ENCODE measurements at places on chromosomes 7 and 10.

GRCh38 chr7:74000489-74001149, 27.4 kb upstream of the ELN start:
- no peak for DNase-seq

GRCh38 chr10:78229489-78229888, 195.8 kb downstream of the RPS24 start:
- DNase-seq: no peak

- DNase-seq: no peak
Observed at GRCh38 chr10:132938472-132939339, 3.7 kb downstream of the CFAP46 start.

DNA sequence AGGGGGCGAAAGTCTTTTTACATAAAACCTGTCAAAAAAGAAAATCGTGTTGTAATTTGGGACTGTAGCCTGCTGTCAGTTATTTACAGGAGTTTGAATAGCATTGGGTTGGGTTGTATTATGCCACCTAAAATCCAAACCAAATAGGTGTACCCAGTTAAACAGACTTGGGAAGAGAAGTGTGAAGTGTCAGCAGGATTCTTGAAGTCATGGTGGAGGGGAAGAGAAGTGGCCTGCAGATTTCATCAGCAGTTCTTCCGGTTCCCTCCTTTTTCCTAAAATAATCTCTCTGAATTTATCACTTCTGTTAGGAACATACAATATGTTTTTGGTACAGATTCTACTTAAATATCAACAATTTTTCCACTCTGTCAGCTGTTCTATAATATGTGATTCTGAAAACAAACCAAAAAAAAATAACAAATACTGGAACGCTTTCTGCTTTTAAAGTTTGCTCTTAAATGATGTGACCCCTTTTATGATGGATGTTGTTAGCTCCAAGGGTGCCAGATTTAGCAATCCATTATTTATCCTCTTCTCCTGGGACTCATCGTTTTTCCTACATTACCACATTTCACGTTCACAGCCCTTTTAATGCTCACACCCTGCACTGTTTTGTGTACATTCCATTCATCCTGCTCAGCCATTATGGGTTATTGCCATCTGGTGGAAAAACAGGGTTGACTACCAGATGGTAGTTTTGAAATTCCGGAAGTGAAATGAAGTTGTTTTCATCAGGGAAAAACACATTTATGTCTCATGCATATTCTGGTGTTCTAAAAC, 18.7 kb upstream of the ARHGAP12 start:
- DNase-seq: no peak

- no peak for DNase-seq
Observed at GRCh38 chr10:1595726-1596125, 141.6 kb downstream of the ADARB2 start.

GRCh38 chr7:28956608-28957063, 1.5 kb downstream of the TRIL start:
- peak; percentile 3 for DNase-seq

DNA sequence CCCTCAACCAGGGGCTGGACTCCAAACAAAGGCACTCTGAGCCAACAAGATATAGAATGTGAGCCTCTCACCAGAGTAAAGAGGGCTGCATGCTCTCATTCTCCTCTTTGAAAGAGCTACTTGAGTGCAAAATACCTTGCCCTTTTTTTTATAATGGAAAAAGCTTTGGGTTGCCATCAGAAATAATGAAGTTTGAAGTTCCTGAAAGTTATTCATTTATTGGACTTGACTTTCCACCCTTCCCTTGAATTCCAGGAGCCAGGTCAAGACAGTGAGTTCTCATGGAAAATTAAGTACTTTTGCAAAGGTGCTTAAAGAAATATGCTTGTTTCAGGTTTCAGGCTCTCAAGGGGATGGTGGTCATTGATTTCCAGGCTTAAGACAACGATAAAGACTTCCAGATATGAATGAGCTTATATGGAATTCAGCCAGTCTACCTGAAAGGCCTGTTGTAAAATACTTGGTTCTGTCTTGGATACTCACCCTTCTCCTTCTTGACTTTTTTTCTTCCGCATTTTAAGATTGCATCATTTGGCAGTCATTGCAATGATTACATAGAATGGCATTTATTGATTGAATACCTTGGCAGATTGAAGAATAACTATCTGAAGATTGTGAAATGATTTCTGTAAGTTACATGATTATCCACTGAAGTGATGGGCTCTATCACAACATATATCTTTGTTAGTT, 696.4 kb downstream of the INHBA start:
- no peak for DNase-seq

DNA sequence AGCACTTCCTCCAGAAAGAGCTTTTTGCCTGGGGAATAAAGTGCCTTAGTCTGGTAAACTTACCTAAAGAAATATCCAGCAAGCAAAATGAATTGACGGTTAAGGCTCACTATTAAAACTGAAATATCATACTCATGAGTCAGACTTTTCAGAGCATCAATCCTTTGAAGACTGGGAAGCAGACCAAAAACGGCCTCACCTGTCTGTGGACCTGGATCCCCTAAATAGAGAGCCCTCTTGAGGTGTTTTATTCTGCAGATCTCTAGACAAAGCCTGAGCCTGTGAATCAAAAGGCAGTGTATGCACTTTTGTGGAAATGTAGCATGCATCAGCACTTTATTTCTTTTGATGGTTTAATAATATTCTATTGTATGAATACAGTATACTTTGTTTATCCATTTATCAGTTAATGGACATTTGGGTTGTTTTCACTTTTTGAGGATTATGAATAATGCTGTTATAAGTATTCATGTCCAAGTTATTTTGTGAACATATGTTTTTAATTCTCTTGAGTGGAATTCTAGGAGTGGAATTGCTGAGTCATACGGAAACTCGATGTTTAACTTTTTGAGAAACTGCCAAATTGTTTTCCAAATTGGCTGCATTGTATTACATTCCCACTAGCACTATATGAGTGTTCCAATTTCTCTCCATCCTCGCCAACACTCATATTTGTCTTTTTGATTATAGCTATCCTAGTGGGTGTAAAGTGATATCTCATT, 449.0 kb upstream of the IGFBP3 start:
- no peak for DNase-seq

- DNase-seq: no peak
Observed at GRCh38 chr10:100041306-100042002, 31.7 kb upstream of the DNMBP start.

- no peak for DNase-seq
Observed at GRCh38 chr10:88256013-88256680, 327.0 kb downstream of the RNLS start.

DNA sequence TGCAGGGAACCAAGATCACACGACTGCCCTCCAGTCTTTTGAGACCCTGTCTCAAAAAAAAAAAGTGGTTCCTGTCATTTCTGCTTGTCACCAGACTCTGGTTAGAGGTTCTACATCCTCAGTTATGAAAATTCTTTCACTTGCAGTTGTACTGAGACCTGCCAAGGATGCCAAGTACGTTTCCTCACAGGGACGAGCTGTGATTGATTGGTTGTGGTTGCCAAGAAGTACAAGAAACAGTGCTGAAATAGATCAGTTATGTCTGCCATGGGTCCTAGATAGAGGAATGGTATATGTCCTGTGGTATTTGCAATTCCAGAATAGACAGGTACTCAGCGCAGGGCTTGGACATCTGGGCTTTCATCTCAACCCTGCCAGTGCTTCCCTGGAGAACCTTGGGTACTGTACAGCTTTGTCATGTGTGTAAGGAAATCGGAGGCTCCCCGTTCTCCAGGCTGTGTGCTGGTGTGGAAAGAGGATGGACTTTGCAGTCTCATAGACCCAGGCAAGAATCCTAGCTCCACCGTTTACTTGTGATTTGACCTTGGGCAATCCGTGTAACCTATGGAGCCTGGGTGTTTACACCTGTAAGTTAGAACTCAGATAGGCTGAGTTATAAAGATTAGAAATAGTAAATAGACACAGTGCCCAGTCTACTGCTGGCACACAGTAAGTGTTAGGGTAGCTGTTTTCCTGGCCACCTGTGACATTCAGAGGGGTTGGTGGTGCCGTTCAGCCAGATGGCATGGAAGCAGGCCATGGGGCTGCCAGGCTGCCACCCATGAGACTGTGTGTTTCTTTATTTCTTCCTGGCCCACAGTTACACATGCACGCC, 53.0 kb downstream of the COL13A1 start:
- DNase-seq: no peak

- DNase-seq: no peak
Observed at GRCh38 chr10:122124808-122125207, 135.8 kb downstream of the TACC2 start.

GRCh38 chr10:117477211-117477947, 65.2 kb upstream of the EMX2 start:
- DNase-seq: no peak

- no peak for DNase-seq
Observed at GRCh38 chr7:138527746-138528223, 67.7 kb downstream of the TRIM24 start.

DNA sequence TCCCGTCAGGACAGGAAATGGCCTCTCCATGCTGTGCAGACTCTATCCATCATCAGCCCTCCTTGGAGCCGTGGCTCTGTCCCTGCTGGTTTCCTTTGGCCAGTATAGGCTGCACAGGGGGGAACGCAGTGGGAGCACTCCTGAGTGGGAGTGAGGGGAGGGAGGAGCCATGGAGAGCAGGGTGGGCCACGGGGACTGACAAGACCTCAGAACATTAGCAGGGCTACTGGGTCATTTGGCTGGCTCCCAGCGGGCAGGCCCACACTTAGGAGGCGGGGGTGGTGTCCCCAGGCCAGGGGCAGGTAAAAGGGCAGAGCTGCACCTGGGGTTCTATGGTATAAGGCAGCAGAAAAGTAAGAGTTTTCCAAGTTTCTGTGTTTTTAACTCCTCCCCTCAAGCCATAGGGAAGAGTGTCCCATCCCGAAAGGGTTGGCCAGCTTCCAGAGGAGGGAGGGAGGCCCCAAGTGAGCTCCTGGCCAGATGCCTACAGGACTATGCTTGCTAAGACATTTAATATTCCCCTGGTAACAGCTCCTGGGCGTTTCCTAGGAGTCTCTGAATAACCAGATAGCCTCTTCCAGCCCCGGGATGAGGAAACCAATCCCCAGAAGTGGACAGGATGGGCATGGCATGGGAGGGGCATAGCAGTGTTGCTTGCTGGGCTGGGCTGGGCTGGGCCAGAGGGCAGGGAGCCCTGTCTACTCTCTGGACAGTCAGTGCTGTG, 5.5 kb upstream of the OPN4 start:
- no peak for DNase-seq

GRCh38 chr7:50822706-50823105, 40.0 kb upstream of the GRB10 start:
- no peak for DNase-seq

- no peak for DNase-seq
Observed at GRCh38 chr7:94052398-94053180, 48.4 kb upstream of the BET1 start.

DNA sequence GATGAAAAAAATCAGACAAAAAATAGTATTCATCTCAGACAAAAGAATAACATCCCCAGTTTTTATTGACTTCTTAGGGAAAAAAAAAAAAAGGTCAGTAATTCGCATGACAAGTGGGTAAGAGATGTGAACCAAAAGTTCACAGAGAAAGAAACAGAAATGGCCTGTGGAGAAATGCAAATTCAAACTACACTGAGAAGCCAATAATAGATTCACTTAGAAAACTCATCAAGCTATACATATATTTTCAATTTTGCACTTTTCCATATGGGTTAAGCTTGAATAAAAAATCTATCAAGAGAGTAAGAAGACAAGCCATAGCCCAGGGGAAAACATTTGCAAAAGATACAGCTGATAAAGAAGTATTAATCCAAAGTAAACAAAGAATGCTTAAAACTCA, 28.0 kb downstream of the HERC4 start:
- DNase-seq: no peak

GRCh38 chr7:96598421-96598820, 111.2 kb downstream of the SEM1 start:
- no peak for DNase-seq

DNA sequence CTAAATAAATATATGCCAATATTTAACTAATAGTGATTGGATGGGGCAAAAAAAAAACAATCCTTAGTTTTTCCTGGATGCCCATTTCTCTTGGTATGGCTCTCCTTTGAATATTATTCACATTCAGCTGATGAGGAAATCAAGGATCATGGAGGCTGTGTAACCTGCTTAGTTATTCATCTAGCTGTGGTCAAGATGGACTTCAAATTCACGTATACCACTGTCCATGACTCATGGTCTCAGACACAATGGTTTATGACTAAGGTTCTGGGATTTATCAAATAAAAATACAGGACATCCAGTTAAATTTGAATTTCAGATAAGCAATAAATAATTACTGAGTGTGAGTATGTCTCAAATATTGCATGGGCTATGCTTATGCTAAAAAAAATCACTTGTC, 191.5 kb upstream of the CELF2 start:
- no peak for DNase-seq

DNA sequence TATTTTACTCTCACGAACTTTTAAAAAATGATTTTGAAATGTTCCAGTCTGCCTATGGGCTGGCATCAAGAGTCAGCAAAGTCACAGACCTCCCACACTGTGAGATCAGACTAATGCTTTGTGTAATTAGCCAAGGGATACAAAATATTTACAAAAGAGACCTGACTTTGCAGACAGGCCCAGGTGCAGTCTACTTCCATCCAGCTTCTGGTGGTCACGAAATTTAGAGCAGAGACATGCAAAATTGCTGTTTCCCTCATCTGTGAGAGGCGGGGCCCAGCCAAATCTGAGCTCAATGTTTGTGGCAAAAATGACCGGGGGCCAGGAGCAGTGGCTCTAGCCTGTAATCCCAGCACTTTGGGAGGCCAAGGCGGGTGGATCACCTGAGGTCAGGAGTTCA, 82.5 kb upstream of the PITRM1 start:
- DNase-seq: no peak

DNA sequence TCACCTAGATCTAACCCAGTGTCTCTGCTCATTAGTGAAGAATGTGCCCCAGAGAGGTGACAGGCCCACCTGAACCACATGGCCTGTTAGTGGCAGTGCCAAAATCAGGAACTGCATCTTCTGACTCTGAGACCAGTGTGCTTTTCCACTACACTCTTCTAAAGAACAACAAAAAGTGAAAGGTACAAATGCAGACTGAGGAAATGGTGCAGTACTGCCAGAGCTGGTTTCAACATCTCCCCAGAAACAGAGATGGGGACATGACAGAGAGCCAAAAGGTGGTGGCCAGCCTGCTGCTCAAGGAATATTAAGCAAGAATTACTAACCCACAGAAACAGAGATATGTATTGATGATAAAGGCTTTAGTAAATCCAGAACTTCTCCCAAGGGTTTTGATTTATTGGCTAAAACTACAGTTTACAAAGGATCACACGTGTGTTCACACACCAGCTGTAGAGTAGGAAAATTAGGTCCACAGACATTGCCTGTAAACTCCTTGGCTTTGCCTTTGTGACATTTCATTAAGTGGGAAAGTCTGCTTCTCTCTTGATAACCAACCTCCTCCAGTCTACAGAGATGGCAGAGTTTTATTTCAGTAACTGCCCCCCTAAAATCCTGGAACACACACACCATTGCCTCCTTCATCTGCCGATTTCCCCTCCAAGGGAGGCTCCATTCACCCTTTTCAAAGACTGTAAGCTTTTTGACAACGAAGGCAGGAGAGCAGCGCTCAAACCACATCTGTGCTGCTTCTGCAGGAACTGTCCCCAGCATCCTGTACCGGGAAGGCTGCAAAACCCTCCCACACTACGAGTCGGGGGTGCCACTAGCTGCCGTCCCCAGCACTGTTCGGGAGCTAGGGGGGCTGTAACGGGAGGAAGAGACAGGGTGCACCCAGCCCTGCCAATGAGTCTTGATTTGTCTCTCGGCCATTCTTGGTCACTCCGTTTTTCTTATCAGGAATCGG, 29.8 kb downstream of the GSDME start:
- no peak for DNase-seq

- no peak for DNase-seq
Observed at GRCh38 chr7:33448035-33448434, 318.7 kb downstream of the BBS9 start.

- DNase-seq: no peak
Observed at GRCh38 chr10:88253-88652, 39.2 kb upstream of the TUBB8 start.

All from CD4-positive, alpha-beta T cell treated with Interferon alpha-2 for 1 hour (primary cell).